ENCODE measurements at places on chromosomes 5 and 9.

DNA sequence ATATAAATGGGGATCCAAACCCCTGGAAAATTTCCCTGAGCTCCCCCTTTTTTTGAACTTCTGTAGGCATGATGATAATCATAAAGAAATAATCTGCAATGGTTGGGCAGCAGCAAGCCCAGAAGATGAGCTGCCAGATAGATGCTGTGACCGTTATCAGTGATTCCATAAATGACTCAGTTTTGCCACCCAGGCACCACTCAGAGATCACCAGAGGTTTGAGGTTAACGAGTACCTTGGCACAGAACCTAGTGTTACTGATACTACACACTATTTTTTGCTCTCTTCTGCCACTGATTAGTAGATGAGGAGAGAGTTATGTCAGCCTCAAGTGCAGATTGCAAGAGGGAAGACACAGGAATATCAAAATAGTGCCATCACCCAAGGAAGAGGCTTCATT, 199.3 kb upstream of the PTGER4 start:
- DNase-seq: no peak

DNA sequence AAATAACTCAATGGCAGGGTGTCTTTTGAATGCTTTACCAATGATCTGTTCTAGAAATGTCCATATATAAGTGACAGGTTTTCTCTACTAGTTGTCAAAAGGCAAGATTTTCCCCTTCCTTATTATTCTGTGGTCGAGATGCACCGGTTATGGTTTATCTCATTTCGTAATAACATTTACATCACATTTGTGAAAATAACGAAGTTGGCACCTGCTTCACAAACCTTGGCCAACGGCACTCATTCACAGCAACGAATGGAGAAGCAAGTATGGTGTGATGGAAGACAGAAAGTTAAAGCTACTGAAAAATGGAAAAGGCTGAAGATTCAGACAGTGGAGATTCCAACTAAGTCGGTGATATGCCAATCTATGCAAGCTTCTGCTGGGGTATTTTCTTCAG, 235.8 kb downstream of the KCTD16 start:
- DNase-seq: no peak

DNA sequence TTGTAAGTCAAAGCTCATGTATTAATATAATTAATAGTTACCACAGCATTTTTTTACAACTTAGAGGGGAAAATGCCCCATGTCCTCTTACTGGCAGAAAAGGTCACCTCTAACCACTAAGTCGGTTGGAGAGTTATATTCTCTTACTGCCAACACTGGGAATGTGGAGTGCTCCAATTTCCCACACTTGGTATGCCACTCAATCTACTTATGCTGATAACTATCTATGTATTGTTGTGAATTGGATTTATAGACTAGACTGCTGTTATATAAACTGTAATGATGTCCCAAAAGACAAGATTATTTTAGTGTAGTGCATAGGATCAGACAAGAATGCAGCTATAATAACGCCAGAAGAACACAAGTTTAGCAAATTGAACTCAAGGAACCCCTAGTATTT, 2385.2 kb upstream of the C9orf72 start:
- no peak for DNase-seq

DNA sequence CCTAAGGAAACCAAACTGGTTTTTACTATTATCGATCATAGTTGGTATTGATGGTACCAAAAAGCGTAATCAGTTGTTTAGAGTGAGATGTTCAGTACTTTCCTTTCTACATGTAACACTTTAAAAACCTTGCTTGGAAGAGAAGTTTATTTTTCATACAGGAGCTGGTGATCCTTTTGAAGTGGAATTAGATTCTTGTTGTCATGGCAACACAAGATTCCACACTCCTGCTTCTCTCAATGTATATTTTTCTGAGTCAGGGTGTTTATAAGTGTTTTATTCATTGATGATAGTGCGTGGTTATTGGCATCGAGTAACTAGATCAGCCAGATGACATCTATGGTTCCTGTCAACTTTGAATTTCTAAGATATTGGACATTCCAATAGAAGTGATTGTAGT, 181.1 kb upstream of the CHD1 start:
- no peak for DNase-seq

- DNase-seq: no peak
Measured at GRCh38 chr9:13078164-13078563, 201.3 kb downstream of the MPDZ start.

GRCh38 chr5:19018822-19019221, 969.2 kb downstream of the CDH18 start:
- no peak for DNase-seq

DNA sequence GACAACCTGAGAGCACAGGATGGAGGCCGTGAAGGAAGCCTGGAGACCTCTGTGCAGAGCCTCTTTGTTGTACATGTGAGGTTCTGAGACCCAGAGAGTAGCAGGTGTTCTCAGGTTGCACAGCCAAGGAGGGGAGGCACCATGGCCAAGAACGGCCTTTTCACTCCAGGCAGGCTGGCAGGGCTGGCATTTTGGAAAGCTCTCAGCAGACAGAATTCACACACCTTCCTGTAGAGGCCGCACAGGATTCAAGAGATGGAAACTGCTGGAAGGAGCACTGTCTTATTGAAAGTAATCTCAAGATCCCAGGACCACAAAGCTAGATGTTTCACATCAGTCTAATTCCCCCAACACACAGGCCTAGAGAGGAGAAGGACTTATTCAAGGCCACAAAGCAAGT, 52.8 kb upstream of the XPA start:
- no peak for DNase-seq

- DNase-seq: no peak
Measured at GRCh38 chr5:168320805-168321204, 29.4 kb downstream of the WWC1 start.

- no peak for DNase-seq
Measured at GRCh38 chr9:136922540-136922939, 22.0 kb downstream of the FBXW5 start.

DNA sequence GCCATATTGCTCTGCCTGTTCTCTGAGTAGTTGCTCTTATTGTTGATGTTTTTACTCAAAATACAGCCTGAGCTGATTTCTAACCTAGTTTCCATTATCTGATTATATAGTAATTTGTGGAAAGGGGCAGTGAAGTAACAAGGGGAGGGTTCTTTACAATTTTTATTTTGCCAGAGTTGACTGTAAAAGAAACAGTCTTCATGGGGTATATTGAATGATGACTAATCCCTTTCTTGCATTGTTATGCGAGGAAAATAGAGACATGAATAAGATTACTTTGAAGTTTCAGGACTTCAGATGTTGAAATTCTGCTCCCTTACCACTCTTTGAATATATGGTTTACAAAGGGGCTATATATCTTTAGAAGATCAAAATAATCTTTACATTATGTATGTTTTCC, 9.1 kb upstream of the LRRC70 start:
- no peak for DNase-seq

GRCh38 chr9:133729617-133730281, 8.4 kb downstream of the SARDH start:
- no peak for DNase-seq

GRCh38 chr5:61674378-61674777, 342.3 kb downstream of the ZSWIM6 start:
- DNase-seq: no peak

- DNase-seq: no peak
Measured at GRCh38 chr9:95772320-95773052, 103.0 kb upstream of the ERCC6L2 start.

DNA sequence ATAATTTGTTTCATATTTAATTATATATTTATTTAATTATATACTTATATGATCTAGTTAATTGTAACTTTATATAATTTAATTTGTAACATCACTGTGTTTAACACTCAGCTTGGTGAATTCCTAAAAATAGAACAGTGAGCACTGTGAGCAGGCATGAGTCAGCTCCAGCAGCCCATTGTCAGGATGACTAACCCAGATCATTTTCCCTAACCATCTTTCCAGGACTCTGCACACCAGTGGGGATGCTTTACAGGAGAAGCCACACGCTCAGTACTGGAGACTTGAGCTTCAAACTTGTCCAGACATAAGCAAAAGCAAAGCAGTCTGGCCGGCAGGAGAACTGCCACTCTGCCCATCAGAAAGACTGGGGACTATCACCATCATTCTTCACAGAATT, 446.2 kb upstream of the TRPC7 start:
- DNase-seq: no peak

DNA sequence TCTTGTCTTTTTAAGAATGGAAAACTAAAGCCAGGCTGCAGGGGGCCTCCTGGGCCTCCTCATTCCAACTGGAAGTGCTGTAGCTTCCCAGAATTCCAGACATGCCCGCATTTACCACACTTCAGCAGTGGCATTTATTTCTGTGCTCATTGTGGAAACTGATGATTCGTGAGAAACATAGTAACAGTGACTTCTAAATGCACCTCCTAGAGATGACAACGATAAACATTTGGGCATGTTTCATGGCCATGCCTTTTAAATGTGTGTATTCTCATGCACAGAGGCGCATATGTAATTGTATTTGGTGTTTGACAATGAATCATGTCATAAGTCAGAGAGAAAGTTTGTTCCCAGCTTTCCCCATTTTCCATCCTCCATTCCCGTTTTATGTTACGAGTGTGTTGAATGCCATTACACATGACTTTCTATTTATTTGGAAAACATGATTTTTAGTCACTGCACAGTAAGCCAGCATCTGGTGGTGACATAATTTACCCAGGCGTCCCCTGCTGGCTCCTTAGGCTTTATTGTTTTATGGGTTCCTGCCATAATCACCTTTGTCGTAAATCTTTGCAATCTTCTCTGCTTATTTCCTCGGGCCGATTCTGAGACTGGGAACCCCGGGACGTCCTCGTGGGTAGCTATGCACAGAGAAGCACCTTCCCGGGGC, 68.8 kb upstream of the FCN2 start:
- DNase-seq: no peak

DNA sequence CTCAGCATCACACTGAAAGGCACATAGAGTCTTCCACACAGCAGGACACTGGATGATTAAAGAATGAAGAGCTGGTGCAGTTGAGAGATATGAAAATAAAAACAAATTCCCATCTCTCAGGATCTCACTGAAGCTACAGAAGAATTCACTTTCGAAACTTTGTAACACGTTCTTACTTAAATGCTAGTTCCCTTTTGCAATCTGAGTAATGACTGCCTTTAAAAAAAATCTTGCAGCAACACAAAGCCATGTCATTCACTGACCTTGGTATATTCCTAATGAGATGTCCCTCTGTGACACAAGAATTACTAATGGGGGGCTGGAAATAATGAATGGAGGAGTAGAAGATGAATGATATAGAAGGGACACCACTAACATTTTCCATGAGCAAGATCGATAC, 201.8 kb downstream of the GLIS3 start:
- no peak for DNase-seq

DNA sequence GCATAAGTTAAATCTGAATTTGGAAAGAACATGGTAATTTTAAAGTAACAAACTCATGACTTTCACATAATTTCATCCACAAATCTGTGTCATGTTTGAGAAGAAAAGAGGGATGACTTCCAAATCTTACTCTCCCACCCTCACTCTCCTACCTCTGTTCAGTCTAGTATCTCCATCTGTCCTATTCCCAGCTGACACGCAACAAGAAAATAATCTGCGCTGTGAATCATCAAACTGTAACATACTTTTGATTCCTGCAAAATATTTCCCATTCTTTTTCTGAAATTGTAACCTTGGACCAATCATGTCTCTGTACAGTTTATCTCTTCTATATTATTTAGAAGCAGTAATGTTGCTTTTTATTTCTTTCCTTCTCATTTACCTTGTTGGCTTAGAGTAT, 91.4 kb downstream of the SLC12A2 start:
- DNase-seq: no peak
